Stimulated activated naive CD8-positive, alpha-beta T cell treated with anti-CD3 and anti-CD28 coated beads, Interleukin-15, Interleukin-2, amounts not matched to agents 100 U/mL and 50 U/mL, for 24 hours (primary cell): ENCODE measurements at places on chromosomes 3 and 15.

- DNase-seq, result no peak
Observed at GRCh38 chr15:88835646-88836045, 32.4 kb downstream of the ACAN start.

DNA sequence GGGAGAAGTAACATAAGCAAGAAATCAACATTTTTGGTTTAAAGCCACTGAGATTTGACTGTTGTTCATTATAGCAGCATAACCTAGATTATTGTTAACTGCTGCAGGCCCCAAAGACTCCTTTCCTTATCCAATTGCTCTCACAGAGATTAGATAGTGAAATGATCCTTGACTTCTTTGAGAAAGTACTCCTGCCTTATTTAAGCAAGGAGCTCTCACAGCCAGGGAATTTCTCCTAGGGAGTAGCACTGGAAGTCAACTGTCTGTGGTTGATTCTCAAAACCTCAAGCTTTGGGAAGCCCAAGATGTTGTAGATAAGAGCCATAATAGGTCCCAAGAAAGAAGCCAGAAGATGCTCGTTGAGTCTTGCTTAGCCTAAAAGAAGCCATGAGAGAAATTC is 151.8 kb upstream of the TSC22D2 start:
- DNase-seq, result no peak

DNA sequence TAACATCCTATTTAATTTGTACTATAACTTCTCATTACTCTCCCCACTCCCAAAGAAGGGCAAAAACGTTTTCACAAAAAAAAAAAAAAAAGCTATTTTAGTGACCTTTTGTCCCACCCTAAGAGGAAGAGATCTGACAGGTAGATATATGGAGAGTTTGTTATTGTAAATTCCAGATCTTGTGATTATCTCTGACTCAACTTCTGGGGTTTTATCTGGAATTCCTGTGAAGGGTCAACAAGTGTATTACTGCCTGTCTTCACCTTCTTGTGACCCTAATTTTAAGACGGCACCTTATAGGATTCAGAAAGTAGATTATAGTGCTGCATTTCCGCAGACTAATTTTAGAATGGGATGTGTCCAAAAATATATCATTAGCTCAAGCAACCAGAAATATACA is 205.9 kb upstream of the CDIN1 start:
- DNase-seq, result no peak

DNA sequence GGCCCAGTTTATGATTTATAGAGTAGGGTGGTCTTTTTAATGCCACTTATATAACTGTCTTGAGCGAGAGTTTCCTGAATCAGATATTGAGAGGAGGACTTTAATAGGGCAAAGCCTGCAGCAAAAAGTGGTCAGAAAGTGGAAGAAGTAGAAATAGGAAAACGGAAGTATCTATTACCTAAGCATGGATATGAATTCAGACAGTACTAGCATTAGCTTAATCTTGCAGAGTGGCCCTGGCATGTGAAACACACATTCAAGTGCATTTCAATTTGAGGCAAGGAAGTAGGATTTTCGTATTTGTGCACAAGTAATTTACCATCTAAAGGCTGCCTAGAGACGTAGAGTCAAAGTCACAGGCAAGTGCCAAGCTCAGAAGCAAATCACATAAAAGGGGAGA is 622.3 kb downstream of the DIPK2A start:
- DNase-seq, result no peak

DNA sequence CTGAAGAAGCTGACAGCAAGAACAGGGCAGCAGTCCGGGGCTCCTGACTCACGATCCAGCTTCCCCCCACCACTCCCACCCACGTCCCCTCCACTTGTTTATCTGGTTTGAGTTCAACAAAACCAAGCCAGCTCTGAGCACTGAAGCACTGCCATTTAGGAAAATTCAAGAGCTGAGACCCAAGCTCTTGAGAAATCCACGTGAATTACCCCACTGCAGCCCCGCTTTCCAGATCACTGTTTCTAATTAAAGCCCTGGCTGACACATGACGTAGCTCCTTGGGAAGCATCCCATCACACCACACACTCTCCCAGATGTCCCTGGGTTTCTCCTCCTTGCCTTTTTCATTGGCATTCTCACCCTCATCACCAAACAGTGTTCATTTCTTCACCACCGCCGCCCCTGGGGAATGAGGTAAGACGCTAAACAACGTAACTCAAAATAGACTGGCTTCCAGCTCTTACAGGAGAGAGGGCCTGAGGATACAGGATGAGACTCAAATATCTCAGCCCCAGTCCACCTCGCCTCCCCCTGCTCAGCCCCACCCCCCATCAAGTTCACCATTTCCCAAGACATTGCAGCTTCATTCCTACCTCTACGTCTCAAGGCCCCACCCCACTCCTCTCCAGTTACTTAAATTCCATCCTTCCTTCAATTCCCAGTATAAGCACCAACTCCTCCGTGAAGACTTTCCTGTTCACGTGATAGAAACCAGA is 95.4 kb downstream of the SRGAP3 start:
- no peak for DNase-seq

DNA sequence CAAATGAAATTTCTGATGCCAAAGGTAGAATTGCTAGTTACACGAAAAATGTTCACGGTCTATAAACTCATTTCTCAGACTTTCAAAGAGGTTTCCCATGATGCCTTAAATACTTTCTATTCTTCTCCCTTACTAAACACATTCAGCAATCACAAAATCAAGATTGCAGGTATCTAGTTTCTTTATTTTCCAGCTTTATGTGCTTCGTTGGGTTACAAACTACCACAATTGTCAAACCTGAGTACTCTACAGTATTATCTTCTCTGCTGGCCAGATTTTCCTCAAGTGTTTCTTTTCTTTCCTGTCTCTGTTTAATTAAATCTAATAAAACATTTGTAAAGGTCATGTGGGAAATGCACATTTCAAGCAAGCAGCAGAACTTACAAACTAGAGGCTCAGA is 201.8 kb upstream of the ZNF385D start:
- no peak for DNase-seq

DNA sequence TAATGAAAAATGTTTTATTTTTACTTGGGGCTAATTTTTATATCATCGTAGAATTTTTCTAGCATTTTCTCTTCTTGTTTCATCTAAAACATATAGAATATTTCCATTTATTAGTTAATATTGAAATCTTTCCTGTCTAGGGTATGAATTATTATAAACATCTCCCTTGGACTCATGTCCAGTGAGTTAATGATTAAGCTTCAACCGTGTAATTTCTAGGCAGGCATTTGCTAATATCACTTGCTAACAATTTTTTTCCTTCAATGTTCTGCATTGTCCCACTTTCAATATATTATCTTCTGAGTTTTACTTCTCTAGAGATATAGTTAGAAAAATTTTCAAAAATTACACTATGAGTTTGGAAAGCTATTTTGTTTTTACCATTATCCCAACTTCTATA is 1371.6 kb upstream of the EPHA6 start:
- no peak for DNase-seq

GRCh38 chr3:172859041-172859440 is 108.5 kb downstream of the ECT2 start:
- no peak for DNase-seq

DNA sequence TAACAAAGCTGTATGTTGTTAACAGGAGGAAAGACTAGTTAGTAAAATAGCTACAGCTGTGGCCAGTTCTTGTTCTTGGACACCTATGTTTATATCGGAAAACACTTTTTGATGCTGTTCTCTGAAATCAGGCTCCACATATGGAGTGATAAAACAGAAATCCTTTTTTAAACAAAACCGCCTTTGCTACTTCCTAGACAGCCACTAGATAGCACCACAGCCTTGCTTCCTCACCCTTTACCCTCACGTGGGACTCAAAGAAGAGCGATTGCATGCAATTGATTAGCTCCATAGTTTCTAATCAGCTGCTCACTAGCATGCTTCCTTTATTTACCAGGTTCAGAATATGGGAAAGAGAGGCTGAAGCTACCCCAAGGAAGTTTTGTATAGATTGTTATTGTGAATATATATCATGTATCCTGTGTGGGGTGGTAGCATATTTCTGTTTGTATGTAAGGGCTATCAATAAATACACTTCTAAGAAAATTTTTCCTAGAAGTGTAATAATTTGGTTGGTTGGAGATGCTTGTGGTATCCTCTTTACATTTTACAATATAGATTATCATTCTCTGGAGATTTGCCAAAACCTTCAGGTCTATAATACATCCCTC is 4.3 kb upstream of the MTFMT start:
- DNase-seq, result peak; percentile 19

DNA sequence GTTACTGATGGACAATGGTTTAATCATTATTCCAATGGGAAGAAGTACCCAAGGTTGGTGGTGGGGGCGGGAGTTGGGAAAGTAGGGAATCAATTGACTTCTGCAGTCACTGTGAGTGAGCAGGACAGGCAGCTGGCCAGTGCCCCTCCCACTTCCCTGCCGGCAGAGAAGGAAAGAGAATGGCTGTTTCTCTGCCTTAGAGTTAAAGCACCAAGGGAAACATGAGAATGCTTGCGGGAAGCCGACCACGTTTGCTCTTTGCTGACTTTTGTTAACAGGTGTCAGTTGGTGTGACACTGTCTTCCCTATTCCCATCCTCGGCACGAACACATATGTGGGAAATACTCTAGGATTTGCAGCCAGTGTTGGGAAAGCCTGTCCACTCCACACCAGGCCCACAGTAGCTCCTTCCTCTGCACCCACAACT is 33.5 kb upstream of the MFSD1 start:
- DNase-seq, result no peak

DNA sequence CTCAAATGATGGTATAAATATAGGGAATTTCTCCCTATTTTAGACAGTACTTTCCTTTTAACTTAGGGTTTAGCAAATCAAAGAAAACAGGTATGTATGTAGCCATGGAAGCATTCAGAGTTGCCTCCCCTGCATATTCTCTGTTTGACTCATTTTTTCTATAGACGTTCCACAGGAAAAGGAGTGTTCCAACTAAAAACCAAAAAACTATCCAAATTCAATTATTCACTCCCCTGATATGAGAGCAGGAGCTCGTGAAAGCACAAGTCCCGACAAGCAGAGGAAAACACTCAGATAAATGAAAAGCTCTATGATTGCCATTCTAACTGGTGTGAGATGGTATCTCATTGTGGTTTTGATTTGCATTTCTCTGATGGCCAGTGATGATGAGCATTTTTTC is 119.5 kb downstream of the FRMD5 start:
- no peak for DNase-seq

DNA sequence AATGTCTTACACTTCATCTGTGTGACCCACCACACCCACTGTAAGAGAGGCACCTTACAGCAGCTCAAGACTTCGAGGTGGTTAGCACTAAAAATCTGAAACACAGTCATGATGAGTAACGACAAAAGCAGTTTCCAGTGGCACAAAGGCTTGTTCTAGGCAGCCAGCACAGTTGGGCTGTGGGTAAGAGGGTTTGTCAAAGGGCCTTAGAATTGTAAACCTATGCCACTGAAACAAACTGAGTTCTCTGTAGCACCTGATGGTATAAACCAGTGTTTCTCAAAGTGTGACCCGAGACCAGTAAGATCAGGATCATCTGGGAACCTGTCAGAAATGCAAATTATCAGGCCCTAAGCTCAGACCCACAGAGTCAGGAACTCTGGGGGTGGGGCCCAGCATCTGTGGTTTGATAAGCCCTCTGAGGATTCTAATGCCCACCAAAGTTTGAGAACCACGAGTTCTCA is 36.5 kb downstream of the DAPK2 start:
- DNase-seq, result peak; percentile 62

GRCh38 chr3:70899816-70900215 is 587.4 kb upstream of the MDFIC2 start:
- no peak for DNase-seq

GRCh38 chr15:38017721-38018120 is 83.3 kb downstream of the TMCO5A start:
- no peak for DNase-seq

- DNase-seq, result no peak
Observed at GRCh38 chr15:37218351-37218916, 118.1 kb upstream of the MEIS2 start.

DNA sequence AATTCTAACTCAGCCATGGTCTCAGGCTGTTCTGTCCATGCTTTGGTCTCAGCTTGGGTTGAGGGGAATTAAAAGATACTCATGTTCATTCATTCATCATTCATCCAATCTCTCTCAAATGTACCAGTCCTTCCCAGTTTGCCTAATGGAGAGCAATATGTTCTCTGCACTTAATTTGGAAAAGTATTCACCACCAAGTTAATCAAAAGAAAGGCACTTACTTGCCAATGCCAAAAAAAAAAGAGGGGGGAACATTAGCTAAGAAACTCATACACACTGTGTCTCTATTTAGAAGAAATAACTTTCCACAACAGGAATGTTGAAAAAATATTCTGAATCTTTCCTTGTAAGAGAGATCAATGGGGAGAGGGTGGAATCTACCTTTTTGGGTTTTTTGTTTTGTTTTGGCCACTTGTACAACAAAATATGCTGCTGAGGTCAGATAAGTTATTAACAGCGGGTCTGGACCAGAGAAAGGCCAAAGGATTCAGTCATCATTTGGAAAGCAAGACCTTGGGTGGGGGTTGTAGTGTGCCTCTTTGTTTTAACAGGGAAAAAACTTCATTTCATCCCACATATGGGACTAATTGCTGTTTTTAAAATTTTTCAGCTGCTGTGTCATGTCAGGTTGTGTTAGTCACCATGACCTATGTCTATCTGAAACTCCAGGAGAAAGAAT is 152.3 kb downstream of the FBN1 start:
- DNase-seq, result no peak

- no peak for DNase-seq
Observed at GRCh38 chr3:178117641-178118040, 418.6 kb upstream of the KCNMB2 start.

DNA sequence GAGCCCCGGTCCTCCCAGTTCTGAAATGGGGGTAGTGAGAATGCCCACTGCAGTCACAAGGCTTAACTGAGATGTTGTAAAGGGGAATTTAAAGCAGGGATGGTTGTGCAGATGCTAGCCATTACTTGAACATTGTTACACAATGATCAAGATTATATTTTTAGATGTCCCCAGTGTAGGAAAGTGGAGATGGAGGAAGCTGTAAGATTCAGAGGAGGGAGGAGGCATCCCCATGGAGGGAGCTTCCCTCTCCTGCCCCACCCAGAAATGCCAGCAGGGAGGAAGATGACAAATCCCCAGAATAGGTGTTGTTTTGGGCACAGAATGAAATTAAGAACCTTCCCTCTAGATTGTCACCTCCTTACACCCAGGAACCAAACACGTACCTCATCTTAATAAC is 46.1 kb downstream of the EFCAB12 start:
- DNase-seq, result no peak

DNA sequence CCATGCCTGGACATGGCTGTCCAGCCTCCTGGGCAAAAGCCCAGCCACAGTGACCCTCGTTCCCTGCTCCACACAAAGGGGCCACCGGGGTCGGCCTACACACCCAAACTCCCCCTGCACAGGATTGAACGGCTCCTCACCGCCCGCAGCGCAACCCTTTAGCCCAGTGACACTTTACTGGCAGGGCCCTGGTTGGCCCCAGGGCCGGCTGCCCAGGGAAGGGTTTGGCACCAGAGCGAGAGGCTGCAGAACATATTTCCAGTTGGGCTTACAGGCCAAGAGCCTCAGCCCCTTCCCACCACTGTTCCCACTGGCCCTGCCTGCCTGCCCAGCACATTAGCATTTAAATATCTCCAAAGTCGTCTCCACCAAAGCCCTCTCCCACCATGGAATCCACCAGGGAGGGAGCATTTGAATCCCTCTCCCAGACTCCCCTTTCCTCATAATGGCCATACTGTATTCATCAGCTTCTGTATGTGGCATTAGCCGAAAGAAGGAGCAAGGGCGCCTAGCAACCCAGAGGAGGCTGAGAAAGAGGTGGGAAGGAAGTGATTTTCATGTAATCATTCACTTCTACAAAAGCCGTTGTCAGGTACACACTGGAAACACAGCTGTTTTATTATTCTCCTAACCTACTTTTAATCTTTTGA is 85.4 kb downstream of the SLC6A11 start:
- DNase-seq, result no peak

GRCh38 chr15:92906563-92907081 is 6.5 kb downstream of the CHD2 start:
- DNase-seq, result no peak
